ENCODE measurements at places on chromosomes 2 and 18. TPM values are rescaled to one million over a fixed set of nuclear protein-coding genes. Genes with fewer than 3 reads are reported as not detected.

DNA sequence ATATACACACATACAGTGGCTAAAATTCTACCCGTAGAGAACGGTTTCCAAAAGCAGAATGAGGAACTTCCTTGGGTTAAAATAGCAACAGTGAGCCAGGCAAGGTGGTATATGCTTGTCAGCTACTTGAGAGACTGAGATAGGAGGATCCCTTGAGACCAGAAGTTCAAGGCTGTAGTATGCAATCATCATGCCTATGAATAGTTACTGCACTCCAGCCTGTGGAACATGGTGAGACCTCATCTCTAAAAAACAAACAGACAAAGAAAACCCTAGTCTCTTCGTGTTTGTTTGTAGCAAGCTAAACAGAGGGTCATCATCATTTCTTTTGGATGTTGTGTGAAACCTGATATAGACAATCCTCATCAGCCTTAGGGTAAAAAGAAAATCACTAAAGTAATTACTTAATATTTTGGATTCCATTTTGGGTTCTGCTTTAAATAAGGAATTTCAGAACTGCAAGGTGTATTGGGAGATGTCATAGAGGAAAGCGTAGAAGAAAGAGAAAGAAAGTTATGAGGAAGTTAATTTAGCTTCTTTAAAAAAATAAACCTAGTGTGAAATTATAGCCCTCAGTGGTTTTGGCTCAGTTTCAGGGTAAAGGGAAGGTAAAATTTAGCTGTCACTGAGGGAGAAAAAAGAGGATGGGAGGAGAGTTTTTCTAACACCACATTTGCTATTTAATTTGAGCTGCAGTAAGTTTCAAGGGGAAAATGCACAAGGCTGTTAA is 46.5 kb downstream of the PLEK start:
- no peak for DNase-seq
- no peaks in the 10 kb centered on the region for H3K36me3 ChIP-seq
- no peak overlapping the region for H3K27ac ChIP-seq
- no peaks in the 10 kb centered on the region for H3K27me3 ChIP-seq
- H3K4me3 ChIP-seq, result no peak overlapping the region

DNA sequence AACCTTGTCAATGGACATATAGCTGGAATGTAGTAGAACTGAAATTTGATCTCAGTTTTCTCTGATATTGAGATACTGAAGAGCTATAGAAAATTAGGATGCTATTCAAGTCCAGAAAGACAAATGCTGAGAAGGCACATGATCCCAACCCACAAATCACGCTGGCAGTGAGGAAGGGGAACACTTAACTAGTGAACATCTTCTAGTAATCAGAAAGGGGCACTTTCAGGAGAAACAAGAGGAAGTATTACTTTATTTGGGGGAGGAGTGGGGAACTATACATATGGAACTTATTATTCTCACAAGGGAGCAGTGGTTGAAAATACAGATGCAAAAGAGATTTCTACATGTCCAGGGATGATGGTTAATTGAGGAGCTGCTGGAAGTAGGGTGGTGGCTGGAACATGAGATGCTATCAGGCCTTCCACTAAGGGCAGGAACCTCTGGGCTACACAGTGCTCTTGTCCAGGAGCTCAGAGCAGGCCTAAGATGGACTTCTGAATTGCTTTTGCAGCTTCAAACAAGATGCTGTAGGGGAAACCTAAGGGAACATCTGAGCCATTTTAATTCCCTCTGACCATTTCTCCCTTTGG is 79.3 kb downstream of the TGFA start:
- no peak overlapping the region for H3K4me3 ChIP-seq
- H3K27me3 ChIP-seq, result no peaks in the 10 kb centered on the region
- H3K36me3 ChIP-seq, result no peaks in the 10 kb centered on the region
- no peak for DNase-seq

GRCh38 chr2:665340-666073 is 11.7 kb downstream of the TMEM18 start:
- peaks cover 7% of the 10 kb centered on the region for H3K36me3 ChIP-seq
- H3K27ac ChIP-seq, result no peak overlapping the region
- H3K4me1 ChIP-seq, result no peaks in the 10 kb centered on the region

- no peaks in the 10 kb centered on the region for H3K27me3 ChIP-seq
- no peak overlapping the region for H3K27ac ChIP-seq
- H3K4me3 ChIP-seq, result no peak overlapping the region
- no peak for DNase-seq
- H3K36me3 ChIP-seq, result no peaks in the 10 kb centered on the region
These were observed 94.8 kb upstream of the RAB12 start for GRCh38 chr18:8514409-8514808.

DNA sequence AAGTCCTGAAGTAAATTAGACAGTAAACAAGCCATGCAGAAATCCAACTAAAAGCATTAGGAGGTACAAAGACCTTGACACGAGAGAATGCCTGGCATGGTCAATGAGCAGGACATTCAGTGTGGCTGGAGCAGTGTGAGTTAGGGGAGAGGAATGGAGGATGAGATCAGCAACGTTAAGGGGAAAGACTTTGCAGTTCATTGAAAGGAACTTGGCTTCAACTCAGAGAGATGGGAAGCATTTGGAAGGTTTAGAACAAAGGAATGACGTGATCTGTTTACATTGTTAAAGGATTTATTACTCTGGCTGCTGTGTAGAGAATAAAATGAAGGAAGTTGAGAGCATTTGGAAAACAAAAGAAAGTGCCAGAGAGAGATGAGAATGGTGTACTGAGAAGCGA is 621.3 kb downstream of the XIRP2 start:
- no peak overlapping the region for H3K4me3 ChIP-seq
- no peaks in the 10 kb centered on the region for H3K36me3 ChIP-seq
- H3K27ac ChIP-seq, result no peak overlapping the region
- H3K4me1 ChIP-seq, result no peaks in the 10 kb centered on the region
- no peak for DNase-seq

DNA sequence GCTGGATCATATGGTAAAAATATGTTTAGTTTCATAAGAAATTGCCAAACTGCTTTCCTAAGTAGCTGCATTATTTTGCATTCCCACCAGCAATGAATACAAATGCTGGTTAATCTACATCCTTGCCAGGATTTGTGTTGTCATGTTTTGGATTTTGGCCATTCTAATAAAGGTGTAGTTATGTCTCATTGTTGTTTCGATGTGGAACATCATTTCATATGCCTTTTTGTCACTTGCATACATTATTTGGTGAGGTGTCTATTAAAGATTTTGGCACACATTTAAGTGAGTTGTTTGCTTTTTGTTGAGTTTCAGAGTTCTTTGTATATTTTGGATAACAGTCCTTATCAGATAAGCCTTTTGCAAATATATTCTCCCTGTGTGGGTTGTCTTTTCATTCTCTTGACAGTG is 299.2 kb upstream of the TFPI start:
- no peaks in the 10 kb centered on the region for H3K27me3 ChIP-seq
- DNase-seq, result no peak
- H3K4me3 ChIP-seq, result no peak overlapping the region
- no peaks in the 10 kb centered on the region for H3K36me3 ChIP-seq

GRCh38 chr2:204039298-204039838 is 102.8 kb downstream of the ICOS start:
- H3K4me1 ChIP-seq, result no peaks in the 10 kb centered on the region
- no peak overlapping the region for H3K4me3 ChIP-seq
- H3K27ac ChIP-seq, result no peak overlapping the region

DNA sequence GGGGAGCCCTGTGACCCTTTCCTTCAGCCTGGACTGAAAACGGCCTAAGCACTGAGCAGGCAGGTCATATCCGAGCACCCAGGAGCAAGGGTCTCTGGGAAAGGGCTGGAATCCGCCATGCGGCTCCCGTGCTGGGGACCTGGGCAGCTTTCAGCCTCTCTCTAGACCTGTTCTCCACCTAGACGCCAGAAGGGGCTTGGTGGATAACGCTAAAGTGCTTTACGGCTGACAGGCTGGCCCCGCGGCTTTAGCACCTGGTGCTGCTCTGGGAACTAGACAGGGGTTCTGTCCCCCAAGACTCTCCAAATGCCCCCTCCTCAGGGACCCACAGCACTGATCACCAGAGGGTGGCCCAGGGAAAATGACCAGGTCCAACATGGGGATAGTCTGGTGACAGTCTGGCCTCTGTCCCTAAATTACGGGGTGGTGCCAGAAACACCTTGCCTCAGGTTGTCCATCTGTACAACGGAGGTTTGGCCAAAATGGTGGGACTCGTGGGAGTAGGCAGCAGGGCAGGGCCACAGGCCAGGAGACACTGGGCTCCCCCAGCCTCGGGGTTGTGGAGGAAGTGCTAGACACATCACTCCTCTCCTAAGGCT is 13.0 kb downstream of the SDC1 start:
- H3K4me3 ChIP-seq, result no peak overlapping the region
- DNase-seq, result no peak
- peaks cover 4% of the 10 kb centered on the region for H3K4me1 ChIP-seq

Gene EGR4
- not detected for total RNA-seq

GRCh38 chr2:199756211-199756610 is 94.8 kb downstream of the FTCDNL1 start:
- H3K4me3 ChIP-seq, result no peak overlapping the region
- no peak for DNase-seq
- H3K27me3 ChIP-seq, result no peaks in the 10 kb centered on the region
- no peaks in the 10 kb centered on the region for H3K36me3 ChIP-seq

- DNase-seq, result no peak
- H3K27me3 ChIP-seq, result no peaks in the 10 kb centered on the region
- no peak overlapping the region for H3K4me3 ChIP-seq
- no peaks in the 10 kb centered on the region for H3K4me1 ChIP-seq
- no peaks in the 10 kb centered on the region for H3K36me3 ChIP-seq
These were observed 9.2 kb downstream of the FKBP1B start for GRCh38 chr2:24058564-24059271.

Gene CCBE1
- total RNA-seq, result 0.50 TPM

Gene MALL
- 17.8 TPM for total RNA-seq

DNA sequence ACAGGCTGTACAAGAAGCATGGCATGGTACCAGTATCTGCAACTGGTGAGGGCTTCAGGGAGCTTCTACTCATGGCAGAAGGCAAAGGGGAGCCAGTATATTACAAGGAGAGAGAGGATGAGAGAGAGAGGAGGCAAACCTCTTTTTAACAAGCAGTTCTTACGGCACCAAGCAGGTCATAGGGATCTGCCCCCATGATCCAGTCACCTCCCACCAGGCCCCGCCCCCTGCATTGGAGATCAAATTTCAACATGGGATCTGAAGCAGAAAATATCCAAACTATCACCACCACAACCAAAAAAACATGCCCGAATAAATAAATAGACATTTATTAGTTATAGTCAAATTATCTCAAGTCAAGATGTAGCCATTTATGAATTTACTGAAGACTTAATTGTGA is 14.5 kb upstream of the SLC35F5 start:
- DNase-seq, result no peak
- no peaks in the 10 kb centered on the region for H3K36me3 ChIP-seq
- H3K27ac ChIP-seq, result no peak overlapping the region
- H3K4me3 ChIP-seq, result no peak overlapping the region
- H3K27me3 ChIP-seq, result no peaks in the 10 kb centered on the region

- H3K27me3 ChIP-seq, result no peaks in the 10 kb centered on the region
- H3K36me3 ChIP-seq, result no peaks in the 10 kb centered on the region
- H3K4me1 ChIP-seq, result no peaks in the 10 kb centered on the region
- no peak overlapping the region for H3K4me3 ChIP-seq
- no peak overlapping the region for H3K27ac ChIP-seq
These were observed 10.3 kb upstream of the CYBRD1 start for GRCh38 chr2:171512014-171512413.

Gene CLEC4F
- 0.62 TPM for total RNA-seq

Gene C1GALT1C1L
- 1.4 TPM for total RNA-seq

DNA sequence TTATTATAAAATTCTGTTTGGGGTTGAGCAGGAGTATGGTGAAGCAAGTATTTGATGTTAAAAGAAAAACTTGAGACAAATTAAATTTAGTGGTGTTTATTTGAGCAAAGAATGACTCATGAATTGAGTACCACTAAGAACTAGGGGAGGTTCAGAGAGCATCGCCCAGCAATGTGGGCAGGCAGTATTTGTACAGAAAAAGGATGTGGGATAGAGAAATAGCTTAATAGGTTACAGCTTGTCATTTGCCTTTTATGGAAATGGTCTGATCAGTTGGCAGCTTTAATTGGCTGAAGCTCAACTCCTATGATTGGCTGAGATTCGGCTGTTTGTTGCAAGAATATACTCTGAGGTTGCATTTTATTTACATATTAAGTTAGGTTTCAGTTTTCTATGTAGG is 68.2 kb downstream of the LRATD1 start:
- H3K27ac ChIP-seq, result no peak overlapping the region
- no peak overlapping the region for H3K4me3 ChIP-seq
- no peaks in the 10 kb centered on the region for H3K27me3 ChIP-seq
- H3K36me3 ChIP-seq, result no peaks in the 10 kb centered on the region
- H3K4me1 ChIP-seq, result no peaks in the 10 kb centered on the region
- DNase-seq, result no peak

Gene GNLY
- total RNA-seq, result 0.57 TPM

Gene MDH1B
- 0.93 TPM for total RNA-seq
